ENCODE measurements at places on chromosomes 11 and 22.

- no peak overlapping the region for H3K4me3 ChIP-seq
- H3K4me1 ChIP-seq: peaks cover 33% of the 10 kb centered on the region
- H3K27me3 ChIP-seq: no peaks in the 10 kb centered on the region
- H3K36me3 ChIP-seq: no peaks in the 10 kb centered on the region
- no peak for DNase-seq
Observed at GRCh38 chr11:47992959-47993820, 12.8 kb downstream of the PTPRJ start.

GRCh38 chr22:27757928-27758525, 43.5 kb downstream of the MN1 start:
- H3K4me1 ChIP-seq: peaks cover 32% of the 10 kb centered on the region
- no peak overlapping the region for H3K27ac ChIP-seq
- no peak for DNase-seq
- no peak overlapping the region for H3K4me3 ChIP-seq
- no peaks in the 10 kb centered on the region for H3K27me3 ChIP-seq
- H3K36me3 ChIP-seq: no peaks in the 10 kb centered on the region

DNA sequence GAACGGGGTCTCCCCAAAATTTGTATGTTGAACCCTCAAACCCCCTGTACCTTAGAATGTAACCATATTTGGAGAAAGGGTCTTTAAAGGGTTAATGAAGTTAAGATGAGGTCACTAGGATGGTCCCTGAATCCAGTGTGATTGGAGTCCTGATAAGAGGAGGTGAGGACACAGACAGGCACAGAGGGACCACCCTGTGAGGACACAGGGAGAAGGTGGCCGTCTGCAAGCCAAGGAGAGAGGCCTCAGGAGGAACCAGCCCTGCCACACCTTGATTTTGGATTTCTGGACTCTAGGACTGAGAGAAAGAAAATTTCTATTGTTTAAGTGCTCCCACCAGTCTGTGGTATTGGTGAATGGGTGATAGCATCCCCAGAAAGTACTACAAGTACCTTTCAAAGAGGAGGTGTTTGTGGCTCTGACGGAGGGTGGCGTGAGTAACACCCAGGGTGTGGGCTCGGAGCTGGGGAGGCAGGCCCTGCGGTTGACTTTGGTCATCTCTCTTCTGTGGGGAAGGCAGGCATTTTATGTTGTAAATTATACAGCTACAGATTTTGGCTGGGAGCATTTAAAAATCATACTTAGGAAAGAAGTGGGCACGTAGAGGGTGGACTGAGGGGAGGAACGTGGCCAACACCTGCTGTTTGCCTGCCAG, 13.8 kb downstream of the MRGPRF start:
- H3K27me3 ChIP-seq: peaks cover 13% of the 10 kb centered on the region
- H3K4me1 ChIP-seq: peaks cover 17% of the 10 kb centered on the region

GRCh38 chr11:35237860-35238715, 99.1 kb downstream of the CD44 start:
- DNase-seq: no peak
- no peaks in the 10 kb centered on the region for H3K27me3 ChIP-seq
- no peak overlapping the region for H3K27ac ChIP-seq
- H3K4me1 ChIP-seq: peaks cover 10% of the 10 kb centered on the region
- H3K36me3 ChIP-seq: no peaks in the 10 kb centered on the region
- no peak overlapping the region for H3K4me3 ChIP-seq

DNA sequence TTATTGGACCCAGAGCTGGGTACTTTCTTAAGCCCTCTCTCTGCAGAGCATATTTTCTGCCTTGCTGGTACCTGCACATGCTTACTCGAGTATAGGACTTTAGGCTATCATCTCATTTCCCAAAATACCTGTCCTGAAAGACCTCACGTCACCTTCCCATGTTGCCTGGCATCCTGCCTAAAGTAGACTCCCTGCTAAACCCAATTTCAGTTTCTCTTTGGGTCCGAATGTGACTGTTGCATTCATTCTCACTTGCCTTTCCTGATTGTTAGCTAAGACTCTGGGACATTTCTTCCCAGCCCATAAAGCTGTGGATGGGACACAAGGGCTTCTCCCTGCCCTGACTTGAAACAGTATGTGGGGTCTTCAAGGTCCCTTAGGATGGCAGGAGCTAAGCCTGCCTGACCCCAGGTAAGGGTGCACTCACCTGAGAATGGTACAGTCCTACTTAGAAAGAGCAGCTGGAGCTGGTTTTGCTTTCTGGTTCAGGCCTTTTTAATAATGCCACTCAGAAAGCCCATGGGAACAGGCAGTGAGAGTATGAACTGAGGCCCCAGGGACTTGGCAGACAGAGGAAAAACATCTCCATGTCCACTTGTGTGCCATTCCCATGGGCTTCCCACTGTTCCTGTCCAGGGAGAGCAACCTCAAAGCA, 12.9 kb downstream of the OR51E2 start:
- no peak overlapping the region for H3K27ac ChIP-seq
- H3K4me3 ChIP-seq: no peak overlapping the region
- H3K36me3 ChIP-seq: no peaks in the 10 kb centered on the region
- no peak for DNase-seq
- no peaks in the 10 kb centered on the region for H3K4me1 ChIP-seq

All from left ventricle myocardium inferior (tissue), 1 donor.